ELR (cell line): ENCODE measurements at places on chromosomes 7 and 10.

DNA sequence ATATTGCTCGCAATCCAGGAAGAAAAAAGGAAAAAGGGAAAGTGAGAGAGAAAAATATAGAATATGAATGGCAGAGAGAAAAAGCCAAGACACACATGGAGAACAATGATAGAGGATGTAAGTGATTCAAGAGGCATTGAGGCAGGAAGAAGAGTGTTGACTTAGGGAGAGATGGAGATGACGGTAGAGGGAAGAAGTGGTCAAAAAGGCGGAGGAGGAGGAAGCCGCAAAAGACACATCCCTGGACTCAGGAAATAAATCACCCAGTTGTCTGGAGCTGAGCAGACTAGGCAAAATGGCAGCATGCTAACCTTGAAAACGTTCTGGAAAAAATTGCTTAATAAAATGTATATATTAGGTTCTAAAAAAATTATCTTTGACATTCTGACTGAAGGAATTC lies 17.7 kb upstream of the GPR37 start:
- DNase-seq: no peak

- no peak for DNase-seq
Measured at GRCh38 chr7:137958470-137959431, 43.1 kb downstream of the CREB3L2 start.

DNA sequence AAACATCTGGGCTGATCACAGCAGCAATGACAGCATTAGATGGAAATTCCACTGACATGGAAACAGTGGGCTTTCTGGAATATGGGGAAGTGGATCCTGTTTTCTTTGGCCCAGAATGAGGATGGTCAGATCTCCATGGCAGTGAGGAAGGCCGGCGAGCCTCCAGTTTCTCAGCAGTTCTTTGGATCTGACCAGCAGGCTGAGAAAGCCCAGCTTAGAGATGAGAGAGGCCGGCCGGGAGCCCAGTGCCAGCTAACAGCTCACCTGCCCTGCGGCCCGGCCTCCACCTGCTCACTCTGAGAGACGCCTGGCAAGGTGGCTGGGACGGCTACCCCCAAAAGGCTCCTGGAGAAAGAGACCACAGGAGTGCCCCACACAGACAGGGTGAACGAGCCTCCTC lies 24.2 kb downstream of the GPER1 start:
- DNase-seq: no peak

GRCh38 chr10:89235073-89235798 lies 16.3 kb downstream of the LIPA start:
- DNase-seq: no peak

GRCh38 chr10:130378556-130379400 lies 242.6 kb downstream of the GLRX3 start:
- DNase-seq: no peak

DNA sequence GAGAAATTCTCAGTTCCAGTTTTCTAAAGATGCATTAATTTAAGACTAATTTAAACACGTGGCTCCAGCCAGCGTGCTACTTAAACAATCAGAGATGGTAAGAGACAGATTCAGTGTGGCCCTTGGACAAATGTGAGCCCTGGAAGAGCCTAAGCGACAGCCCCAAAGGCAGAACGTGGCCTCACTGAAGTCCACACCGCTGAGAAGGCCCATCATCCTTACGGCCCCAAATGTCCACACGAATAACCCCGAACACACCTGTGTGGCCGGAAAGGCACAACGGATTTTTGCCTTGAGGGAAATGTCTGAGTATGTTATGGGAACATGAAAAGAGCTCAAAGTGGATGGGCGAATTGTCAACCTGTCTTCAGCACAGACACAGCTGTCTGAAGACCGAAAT lies 3.2 kb downstream of the COX19 start:
- no peak for DNase-seq

DNA sequence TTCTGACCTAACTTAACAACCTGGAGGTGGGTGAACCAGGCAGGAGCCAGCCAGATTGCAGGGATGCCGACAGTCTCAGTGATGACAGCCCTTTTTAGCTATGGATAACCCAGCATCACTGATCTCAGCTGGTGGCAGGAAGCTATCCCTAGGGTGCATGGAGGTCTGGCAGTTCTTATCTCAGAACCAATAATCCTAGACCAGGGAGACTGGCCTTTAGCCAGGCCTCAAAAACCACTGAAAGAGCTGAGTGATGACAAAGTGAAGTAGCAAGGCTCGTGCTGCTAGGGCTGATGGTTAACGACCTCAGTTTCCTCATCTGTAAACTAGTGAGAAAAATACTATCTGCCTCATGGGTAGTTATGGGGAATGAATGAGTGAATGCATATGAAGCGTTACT lies 112.5 kb downstream of the RALA start:
- DNase-seq: no peak

- peak; percentile 95 for DNase-seq
Measured at GRCh38 chr7:2082139-2082998, 150.4 kb downstream of the MAD1L1 start.

- no peak for DNase-seq
Measured at GRCh38 chr10:45418417-45418848, 44.4 kb downstream of the ALOX5 start.

DNA sequence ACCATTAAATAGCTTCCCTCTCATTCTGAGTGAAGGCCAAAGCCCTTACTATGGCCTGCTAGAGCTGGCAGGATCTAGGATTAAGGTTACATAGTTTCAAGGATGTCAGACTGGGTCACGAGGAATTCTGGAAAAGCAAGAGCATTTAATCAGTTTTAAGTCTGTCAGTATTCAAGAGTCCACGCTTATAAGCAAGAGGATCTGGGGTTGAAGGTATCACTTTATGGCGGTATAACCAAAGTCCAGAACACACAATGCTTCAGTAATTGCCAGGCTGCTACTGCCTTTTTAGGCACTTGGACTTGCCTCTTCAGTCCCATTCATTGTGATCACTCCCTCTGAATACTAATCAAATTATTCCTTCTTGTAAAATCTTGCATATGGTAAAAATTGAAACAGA lies 101.0 kb downstream of the HBP1 start:
- no peak for DNase-seq

- no peak for DNase-seq
Measured at GRCh38 chr10:51425431-51425830, 274.0 kb downstream of the CSTF2T start.

DNA sequence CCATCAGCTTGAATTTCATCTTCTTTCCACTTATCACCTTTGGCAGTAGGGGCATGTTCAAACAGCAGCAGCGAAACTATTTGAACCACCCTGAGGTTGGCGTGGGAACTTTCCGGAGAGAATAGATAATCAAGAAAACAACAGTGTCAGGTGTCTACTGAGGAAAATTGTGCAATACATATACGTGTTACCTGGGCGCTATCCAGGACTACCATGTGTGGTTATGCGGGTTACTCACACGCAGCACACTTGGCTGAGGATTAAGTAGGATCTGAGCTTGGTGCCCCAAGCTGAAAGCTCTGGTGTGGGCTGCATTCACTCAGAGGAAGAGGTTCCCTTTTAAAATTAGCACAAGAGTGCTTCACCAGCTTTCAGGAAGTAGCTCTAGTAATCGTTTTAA lies 8.8 kb upstream of the ABI1 start:
- no peak for DNase-seq

DNA sequence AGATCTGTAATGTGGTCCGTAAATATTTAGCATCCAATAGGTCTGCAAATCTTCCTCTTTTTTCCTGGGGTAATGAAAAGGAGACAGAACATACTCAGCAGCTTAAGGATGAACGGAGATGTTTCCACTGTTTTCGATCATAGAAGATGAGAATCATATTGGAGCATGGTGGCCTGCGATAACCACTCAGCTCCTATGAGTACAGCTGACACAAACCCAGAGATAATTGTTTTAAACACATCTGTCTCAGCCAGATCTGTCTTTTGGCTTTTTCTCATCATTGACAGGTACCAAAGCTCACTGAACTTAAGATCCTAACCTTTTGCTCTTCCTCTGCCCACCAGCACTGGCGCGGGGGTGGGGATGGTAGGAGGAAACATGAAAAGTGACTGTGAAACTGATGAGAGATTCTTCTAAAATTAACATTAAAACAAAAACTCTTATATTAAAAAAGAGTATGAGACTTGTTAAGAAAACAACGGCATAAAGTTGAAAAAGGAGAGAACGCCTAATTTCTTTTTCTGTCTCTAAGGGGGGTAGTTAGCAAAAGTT lies 71.0 kb downstream of the SVOPL start:
- no peak for DNase-seq

GRCh38 chr7:116229366-116229765 lies 19.0 kb downstream of the TES start:
- DNase-seq: no peak

- no peak for DNase-seq
Measured at GRCh38 chr10:59688921-59689351, 20.7 kb downstream of the SLC16A9 start.

GRCh38 chr7:146961617-146962016 lies 845.0 kb downstream of the CNTNAP2 start:
- peak; percentile 66 for DNase-seq

DNA sequence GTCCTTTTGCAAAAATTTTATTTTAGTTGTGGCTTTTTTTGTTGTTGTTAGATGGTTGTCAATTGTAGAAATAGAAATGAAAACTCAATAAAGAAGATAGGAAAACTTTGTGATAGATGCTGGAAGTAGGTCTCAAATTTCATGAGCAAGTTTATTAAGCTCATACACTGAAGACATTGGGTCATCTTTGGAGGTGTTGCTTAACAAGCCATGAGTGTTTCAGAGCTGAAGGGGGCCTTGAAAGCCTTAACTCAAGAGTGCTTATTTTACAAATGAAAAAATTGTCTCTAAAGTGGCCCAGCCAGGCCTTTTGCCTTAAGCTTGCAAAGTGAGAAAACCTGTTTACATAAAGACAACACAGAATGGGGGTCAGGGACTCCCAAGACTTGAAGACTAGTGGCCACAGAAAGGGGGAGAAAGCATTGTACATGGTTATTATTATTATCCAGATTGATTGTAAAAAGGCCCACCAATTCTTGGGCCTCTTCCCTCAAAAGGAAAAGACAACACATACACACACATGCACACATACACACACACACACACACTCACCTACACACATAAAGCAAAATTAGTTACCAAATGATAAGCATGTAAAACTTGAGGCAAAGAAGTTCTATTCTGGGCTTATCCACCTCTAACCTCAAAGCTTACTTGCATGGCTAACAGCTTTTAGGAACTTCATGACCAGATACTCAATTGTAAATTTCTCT lies 49.7 kb upstream of the GLCCI1 start:
- no peak for DNase-seq

DNA sequence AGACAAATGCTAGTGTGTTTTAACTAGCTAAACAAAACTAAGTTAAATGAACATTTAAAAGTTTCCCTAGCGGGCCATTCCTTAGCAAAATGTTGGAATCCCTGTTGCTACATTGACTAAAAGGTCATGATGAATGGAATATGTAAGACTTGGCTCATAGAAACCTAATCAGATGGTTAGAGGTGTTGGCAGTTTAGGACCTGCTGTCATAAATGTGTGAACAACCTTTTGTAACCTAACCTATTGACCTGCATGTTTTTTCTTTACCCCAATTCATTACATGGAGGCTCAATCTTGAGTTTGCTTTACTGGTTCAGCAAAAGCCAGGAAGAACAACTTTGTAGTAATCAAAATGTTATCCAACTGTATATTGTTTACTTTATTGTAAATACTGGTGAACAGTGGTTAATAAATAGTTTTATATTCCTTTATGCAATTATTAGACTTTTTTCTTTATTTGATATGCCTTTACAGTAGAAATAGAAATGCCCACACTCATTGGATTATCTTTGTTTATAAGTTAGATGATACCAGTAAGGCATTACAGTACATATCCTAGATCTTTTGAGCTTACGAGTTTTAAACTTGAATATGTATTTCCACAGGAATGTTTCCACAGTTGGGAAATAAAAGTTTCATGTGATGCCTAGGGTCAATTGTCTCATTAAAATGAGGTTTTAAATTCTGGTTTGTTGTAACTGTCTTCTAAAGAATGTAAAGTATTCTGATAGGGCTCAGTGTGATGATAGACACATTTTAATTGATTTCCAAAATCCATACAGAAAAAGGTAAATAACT lies 11.6 kb downstream of the CBX3 start:
- DNase-seq: no peak

- no peak for DNase-seq
Measured at GRCh38 chr7:129750091-129750490, 138.6 kb downstream of the NRF1 start.

DNA sequence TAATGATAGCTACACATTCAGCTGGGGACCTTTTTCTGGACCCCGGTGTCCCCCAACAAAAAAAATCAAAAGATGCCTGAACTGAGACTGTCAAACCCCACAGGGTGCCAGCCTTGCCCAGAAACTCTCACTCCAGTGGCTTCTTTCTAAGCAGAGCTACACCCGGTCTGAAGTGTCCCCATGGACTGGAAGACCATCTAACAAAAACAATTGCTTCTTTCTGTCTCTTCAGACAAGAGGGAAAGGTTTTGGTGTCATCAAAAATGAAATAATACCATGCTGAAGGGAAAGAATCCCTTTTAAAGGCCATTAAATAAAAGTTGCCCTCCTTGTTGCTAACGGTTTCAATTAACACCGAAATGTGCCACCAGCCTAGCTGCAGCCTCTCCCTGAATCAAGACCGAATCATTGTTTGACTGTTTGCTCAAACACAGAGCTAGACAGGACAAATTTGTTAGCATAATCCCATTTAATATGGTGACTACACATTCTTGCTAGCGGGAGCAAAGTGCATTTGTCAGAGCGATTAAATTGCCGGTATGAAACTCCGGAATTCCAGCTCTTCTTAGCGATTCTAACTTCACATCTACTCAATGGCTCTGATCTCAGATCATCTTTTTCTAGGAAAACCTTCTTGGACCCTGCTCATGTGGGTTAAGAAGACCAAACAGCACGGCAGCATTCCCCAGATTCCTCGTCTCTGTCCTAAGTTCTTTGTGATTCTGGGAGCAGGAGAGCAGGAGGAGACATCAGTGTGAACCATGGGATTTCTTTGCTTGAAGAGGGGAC lies 397.5 kb upstream of the PRKCQ start:
- no peak for DNase-seq

GRCh38 chr7:142420554-142421362 lies 162.9 kb upstream of the PRSS58 start:
- peak; percentile 48 for DNase-seq

- DNase-seq: no peak
Measured at GRCh38 chr7:155187061-155187785, 110.5 kb upstream of the INSIG1 start.

DNA sequence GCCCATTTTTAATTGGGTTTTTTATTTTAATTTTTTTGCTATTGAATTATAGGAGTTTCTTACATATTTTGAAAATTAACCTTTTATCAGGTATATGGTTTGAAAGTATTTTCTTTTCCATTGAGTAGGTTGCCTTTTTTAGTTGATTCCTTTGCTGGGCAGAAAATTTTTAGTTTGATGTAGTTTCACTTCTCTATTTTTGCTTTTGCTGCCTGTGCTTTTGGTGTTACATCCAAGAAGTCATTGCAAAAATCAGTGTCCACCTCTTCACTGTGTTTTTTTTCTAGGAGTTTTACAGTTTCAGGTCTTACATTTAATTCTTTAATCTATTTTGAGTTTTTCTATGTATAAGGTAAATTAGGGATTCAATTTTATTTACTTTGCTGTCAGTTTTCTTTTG lies 129.8 kb upstream of the FERD3L start:
- no peak for DNase-seq

GRCh38 chr7:36668080-36668479 lies 56.2 kb downstream of the AOAH start:
- peak; percentile 35 for DNase-seq
